ENCODE measurements at places on chromosomes 2 and 18.

- no peak for DNase-seq
These were observed 476.5 kb upstream of the TRIB2 start for GRCh38 chr2:12240206-12240605.

GRCh38 chr2:232504438-232504837, 15.8 kb upstream of the PRSS56 start:
- DNase-seq, result no peak

- DNase-seq, result no peak
These were observed 94.1 kb downstream of the AAK1 start for GRCh38 chr2:69549421-69549820.

- no peak for DNase-seq
These were observed 66.8 kb downstream of the COA5 start for GRCh38 chr2:98541489-98541888.

DNA sequence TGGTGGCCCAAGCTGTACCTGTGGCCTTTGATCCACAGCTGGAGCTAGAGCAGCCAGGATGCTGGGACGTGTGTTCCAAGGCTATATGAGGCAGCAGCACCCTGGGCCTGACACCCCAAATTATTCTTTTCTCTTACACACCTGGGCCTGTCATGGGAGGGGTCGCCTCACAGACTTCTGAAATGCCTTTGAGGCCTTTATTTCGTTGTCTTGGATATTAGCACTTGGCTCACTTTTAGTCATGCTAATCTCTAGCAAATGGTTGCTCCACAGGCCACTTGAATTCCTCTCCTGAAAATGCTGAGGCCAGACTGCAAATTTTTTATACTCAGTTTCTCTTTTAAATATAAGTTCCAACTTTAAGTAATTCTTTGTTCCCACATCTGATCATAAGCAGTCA, 22.0 kb upstream of the IL1R2 start:
- no peak for DNase-seq

- DNase-seq, result no peak
These were observed 59.0 kb downstream of the SDC1 start for GRCh38 chr2:20165677-20166509.

- DNase-seq, result no peak
These were observed 179.4 kb downstream of the INHBB start for GRCh38 chr2:120525056-120526046.

Data from right hindlimb (tissue), 1 donor.